Stimulated activated CD8-positive, alpha-beta memory T cell treated with anti-CD3 and anti-CD28 coated beads, Interleukin-7, amount 100 ng/mL, for 4 hours (primary cell): ENCODE measurements at places on chromosomes 1 and 21.

DNA sequence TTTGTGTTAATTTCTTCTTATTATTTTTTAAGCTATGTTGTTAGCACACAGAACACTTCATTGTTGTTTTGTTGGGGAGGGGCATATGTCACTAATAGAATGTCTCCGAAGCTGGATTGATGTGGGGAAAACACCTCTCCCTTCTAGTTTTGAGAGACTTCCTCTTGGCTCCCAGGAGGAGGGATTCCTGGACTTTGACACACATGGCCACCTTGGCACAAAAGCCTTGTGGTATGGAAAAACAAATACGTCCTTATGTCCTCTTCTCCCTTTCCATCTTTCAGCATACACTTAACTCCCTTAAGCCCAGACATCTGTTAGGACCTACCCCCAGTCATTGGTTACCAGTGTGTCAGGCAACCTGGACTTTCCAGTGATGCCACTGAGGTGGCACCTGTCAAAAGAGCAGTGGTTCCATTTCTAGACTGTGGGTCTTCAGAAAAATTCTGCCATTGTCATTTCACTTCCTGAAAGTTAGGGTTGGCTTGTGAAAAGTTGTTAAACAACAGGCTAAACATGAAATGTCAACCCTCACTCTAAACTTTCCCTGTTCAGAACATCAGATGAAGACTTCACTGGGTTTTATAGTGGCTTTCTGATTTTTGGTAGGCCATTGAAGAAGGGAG is 12.5 kb upstream of the ABCB10 start:
- DNase-seq = no peak

GRCh38 chr1:109535481-109535880 is 4.2 kb upstream of the GPR61 start:
- DNase-seq = no peak

DNA sequence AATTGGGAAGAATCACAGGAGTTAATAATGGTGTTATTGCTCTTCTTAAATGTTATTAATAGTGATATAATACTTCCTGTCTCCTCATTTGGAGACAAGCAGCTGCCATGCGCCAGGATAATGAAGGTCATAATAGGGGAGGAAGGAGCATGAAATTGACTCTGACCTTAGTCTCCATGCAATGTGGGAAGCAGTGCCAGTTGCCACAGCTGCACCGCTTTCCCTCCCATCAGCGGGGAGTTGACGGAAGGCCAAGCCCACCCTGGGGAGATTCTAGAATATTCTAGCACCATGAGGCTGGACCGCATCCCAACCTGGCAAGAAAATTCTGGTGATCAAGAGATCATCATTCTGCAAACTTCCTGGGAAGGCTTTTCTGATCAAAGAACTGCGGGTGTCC is 11.0 kb upstream of the OLIG1 start:
- no peak for DNase-seq

DNA sequence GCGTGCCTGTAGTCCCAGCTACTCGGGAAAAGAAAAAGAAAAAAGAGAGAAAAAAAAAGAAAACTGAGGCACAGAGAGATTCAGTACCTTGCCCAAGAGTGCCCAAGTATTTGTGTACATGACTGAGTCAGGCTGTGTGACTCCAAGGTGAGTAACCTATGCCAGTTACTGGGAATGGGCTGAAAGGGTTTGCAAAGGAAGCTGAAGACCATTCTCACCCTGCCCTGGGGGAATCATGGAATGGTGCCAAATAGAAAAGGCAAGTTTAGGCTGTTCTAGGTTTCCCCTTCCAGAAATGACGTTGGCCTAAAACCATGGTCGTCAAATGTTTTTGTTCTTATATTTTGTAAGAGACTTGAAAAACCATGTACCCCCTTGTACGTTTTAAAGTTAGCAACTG is 37.9 kb upstream of the LRIG2 start:
- DNase-seq = no peak

DNA sequence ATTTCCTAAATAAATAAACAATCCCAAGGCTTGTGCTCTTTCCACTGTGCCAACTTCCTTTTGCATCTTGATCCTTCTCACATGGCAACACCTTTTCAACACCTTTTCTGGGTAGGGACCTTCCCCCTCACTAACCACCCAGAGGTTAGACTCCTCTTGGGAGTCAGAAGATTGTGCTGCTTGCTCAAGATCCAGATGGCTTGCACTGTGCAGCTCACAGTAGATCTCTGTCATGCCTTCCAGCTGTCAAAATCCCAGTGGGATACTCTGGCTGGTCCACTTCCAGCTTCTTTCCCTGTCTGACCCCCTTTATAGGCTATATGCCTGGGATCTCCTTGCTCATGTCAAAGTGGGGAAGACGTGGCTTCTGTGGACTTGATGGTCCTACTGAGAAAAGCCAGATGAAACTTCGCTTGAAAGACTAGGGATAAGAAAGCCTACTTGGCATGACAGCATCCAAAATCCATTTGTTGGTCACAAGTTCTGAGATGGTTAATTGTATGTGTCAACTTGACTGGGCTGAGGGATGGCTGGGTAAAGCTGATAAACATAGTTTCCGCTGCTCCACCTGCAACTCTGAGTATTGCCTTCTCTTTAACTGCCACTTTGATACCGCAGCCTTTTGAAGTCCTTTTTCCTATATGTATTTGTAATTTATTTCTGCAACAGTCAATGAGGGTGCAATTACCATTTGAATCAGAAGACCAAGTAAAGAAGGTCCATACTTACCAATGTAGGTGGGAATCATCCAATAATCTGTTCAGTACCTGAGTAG is 74.5 kb downstream of the S1PR1 start:
- DNase-seq = no peak

- no peak for DNase-seq
Measured at GRCh38 chr1:229131243-229132105, 139.4 kb upstream of the RAB4A start.

DNA sequence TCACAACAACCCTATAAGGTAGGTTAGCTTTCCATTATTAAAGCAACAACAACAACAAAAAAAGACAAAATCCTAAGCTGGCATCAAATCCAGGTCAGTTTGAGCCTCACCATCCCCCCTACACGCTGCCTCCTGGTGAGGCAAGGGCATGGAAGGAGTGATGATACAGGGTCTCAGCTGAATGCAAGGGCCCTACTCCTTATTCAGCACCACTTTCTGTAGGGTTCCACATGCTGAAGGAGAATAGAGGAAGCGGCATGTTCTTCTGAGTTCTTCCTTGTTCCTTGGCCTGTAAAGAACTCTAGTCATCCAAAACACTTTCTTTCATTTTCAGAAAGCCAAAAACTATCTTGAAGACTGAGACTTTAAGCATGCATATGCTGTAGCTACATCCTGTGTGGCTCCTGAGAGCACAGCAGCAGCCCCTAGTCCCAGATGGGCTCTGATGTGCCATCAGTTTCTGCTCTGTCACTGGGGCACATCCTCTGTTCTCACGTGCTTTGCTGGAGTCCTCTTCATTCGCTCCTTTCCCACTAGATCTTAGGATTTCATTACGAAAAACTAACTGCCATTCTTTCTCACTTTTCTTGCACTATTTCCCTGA is 6.2 kb downstream of the ILDR2 start:
- DNase-seq = no peak

DNA sequence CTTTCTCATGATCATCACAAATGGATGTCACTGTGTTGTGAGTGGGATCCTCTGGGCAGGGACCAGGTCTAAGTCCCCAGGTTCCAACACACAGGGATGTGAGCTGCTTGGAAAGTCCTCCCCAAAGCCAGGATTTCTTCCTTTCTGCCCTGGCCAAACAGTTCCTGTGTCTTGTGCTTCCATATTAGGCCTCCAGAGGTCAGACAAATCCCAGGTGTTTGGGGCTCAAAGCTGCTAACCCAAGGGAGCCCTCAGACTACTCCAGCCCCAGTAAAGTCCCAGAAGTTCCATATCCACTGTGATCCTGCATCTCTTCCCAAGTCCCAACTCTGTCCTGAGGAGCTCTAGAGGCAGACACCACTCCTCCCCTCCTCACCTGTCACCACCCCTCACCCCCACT is 27.7 kb upstream of the MAGOH start:
- no peak for DNase-seq

- no peak for DNase-seq
Measured at GRCh38 chr1:40593449-40594186, 62.2 kb downstream of the ZNF684 start.

- DNase-seq = peak; percentile 46
Measured at GRCh38 chr1:85048296-85049064, at the start of gene MCOLN3. Gene MCOLN3 (minus strand): TSS chr1:85048500. CDS start chr1:85045360, 3,140 bp downstream.

- no peak for DNase-seq
Measured at GRCh38 chr1:155646307-155646706, 36.3 kb downstream of the MSTO1 start.

DNA sequence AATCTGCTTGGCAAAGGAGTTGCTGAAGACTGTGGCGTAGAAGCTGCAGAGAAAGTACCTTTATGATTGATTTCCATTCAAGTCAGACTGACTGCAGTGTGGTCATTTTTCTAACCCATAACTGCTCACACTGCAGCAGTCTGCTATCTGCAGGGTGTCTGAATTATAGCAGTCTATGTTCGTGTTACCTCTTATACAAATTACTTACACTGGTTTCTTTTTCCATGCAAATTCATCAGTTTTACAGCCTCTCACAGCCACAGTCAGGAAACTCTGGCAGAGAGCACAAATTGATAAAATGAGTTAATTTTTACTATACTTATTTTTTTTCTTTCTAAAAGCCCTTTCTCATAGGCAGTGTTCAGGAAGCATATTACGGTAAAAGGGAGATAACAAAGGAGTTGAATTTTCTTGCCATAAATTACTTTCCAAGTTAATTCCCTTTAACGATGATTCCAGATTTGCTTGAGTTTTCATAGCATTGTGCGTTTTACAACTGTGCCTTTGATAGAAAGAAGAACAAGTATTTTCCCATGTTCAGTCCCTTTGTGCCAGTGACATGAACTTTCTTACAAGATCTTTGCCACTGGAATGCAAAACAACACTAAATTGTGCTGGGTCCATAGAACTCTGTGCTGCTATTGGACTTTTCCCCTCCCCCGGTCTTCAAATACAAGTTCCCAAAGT is 261.5 kb downstream of the NFIA start:
- no peak for DNase-seq

DNA sequence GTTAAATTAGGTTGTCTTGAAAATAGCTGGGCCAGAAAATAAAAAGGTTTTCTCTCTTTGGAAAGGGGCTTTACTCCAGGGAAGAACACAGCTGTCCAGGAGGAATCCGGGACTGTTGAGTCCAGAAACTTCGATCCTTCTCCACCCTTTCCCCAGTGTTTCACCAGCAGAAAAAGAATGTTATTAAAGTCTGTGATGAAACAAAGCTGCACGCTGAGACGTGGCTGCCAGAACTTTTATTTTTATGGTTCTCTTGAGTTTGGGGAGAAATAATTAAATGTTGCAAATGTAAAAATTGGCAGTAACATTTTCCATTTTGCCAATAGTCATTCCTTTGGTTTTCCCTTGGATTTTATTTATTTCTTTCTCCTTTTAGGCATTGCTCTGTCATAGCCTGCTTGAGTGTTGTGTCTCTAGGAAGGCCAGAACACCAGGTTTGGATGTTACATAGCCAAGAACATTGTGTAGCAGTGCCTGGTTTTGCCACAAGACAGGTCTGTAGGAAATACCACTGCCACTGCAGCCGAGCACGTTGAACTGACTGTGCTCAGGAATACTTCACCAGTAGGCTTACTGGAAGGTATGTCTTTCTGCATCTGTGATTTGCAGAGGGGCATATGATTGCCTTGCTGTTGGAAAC is 87.4 kb downstream of the ROR1 start:
- DNase-seq = no peak

GRCh38 chr1:165885305-165885694 is 57.9 kb downstream of the UCK2 start:
- DNase-seq = no peak

- no peak for DNase-seq
Measured at GRCh38 chr1:157925419-157926166, 67.9 kb upstream of the KIRREL1 start.

- DNase-seq = no peak
Measured at GRCh38 chr1:5619469-5619868, 372.8 kb downstream of the NPHP4 start.

DNA sequence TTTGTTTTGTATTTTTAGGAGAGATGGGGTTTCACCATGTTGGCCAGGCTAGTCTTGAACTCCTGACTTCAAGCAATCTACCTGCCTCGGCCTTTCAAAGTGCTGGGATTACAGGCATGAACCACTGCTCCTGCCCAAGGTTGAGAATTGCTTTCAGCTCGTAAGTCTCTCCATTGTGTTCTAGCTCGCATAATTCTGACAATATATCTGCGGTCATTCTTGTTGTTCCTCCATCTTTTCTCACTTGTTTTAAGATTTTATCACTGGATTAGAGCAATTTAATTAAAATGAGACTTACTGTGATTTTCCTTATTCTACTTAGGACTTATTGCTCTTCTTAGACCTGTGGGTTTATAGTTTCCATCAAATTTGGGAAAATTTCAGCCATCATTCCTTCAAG is 102.9 kb downstream of the AHCTF1 start:
- no peak for DNase-seq

DNA sequence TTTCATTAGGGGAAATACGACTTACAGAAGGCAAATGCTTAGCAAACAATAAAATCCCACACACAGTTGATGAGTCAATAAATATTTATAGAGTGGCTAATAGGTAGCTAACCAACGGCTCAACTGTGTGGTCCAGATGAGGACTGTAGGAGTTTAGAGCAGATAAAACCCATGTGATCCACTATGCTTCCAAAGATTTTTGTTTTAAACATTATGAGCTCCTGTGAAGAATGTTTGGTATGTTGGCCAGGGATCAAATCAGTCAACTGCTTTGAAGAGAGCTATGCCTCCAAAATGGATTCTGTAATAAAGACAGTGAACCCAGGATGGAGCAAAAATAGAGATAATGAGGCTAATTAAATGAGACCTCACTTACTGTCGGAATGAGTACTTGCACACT is 72.3 kb upstream of the COL11A1 start:
- DNase-seq = no peak

DNA sequence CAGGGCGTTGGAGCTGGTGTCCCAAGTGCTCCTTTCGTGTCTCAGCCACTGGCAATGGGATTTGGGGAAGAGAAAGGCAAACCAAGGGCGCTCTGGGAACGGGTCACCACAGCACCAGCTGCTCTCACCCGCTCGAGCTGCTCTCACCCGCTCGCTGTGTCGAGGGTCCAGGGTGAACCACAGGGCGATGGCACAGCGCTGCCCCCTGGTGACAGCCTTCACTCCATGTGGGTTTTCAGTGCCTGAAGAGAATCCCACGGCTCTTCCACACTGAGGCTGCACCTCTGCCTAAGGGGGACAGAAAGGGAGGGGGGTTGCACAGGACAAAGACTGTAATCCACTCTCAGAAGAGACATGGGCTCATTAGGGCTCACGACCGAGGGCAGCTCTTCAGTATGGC is 7.1 kb upstream of the CLDN19 start:
- no peak for DNase-seq
